ENCODE measurements at places on chromosomes 6 and 20.

- DNase-seq: no peak
Observed at GRCh38 chr20:57118964-57119363, 147.5 kb downstream of the BMP7 start.

- no peak for DNase-seq
Observed at GRCh38 chr20:34185766-34186620, 55.2 kb upstream of the ASIP start.

- no peak for DNase-seq
Observed at GRCh38 chr6:73152966-73153757, 72.1 kb downstream of the KHDC1L start.

DNA sequence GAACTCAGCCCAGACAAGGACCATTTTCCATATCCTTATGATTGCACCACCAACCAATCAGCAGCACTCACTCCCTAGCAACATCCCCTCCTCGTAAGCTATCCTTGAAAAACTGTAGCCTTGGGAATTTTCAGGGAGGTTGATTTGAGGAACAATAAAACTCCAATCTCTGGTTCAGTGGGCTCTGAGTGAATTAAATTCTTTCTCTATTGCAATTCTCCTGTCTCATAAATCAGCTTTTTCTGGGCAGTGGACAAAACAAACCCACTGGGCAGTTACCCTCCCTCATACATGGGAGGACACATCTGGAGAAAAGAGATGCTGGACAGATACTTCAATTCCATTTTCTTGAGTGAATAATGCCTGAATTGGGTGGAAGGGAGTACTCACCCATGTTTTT, 115.4 kb upstream of the STXBP5 start:
- no peak for DNase-seq

- no peak for DNase-seq
Observed at GRCh38 chr6:21559238-21559637, 34.3 kb upstream of the SOX4 start.

DNA sequence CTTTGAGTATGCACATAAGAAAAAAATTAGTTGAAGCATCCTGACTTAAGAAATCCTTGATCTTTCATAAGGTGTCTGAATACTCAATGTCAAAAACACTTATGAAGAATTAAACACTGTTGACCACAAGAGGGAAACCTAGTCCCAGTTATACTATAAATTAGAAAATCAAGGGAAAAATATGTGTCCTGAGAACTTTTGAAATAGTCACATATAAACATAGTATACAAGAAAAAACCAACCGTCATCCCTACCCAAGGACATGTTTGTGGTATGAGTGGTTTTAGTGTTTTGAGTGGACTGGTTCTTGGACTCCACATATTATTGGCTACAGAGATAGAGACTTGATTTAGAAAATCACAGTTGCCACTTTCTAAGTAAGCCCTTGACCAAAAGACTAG, 7.6 kb upstream of the HLA-DRA start:
- DNase-seq: no peak

DNA sequence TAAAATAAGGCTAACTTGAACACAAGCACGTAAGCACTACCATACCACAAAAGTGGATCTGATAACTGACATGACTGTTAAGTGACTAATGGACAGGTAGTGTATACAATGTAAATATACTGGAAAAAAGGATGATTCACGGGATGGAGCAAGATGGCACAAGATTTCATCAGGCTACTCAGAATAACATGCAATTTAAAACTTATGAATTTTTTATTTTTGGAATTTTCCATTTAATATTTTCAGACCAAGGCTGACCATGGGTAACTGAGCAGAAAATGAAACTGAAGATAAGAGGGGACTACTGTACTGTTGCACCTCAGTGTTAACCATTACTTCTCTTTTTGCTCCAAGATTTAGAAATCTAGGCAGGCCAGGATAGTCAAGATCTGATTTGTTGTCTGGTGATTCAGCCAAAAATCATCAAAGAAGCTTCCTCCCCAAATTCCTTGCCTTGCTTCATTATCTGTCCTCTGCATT, 45.4 kb downstream of the TPBG start:
- DNase-seq: no peak

GRCh38 chr20:51633430-51633829, 90.9 kb upstream of the NFATC2 start:
- no peak for DNase-seq

DNA sequence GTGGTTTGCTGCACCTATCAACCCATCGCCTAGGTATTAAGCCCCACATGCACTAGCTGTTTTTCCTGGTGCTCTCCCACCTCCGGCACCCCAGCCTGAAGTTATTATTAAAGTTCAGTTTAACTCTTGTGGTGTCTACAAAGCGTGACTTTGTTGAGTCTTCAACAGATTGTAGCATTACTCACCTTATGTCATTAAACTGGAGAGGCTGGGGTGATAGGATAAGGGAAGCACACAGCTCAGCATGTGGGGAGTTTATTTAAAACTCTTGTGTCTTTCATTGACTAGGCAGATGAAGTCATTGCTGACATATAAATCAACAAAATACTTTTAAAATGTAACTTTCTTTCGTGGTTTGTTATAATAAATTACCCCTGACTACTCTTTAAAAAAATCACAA, 84.7 kb upstream of the GCM1 start:
- no peak for DNase-seq

DNA sequence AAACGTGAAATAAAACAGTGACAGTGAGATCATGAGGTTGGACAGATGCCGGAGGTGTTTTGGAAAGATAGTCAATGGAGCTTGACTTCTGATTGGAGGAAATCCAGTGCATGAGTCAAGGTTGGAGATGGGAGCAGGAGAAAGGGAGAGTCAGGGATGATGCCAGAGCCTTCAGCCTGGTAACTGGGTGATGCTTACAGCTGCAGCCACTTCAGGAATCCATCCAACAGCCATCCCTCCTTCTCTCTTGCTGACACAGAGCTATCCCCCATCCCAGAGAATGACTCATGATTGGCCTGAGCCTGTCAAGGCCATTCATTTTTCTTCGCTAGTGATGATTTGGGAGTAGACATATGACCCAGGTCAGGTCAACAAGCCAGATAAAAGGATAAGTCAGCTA, 112.8 kb downstream of the SAMD5 start:
- no peak for DNase-seq

- no peak for DNase-seq
Observed at GRCh38 chr6:88499436-88499835, 333.3 kb upstream of the CNR1 start.

DNA sequence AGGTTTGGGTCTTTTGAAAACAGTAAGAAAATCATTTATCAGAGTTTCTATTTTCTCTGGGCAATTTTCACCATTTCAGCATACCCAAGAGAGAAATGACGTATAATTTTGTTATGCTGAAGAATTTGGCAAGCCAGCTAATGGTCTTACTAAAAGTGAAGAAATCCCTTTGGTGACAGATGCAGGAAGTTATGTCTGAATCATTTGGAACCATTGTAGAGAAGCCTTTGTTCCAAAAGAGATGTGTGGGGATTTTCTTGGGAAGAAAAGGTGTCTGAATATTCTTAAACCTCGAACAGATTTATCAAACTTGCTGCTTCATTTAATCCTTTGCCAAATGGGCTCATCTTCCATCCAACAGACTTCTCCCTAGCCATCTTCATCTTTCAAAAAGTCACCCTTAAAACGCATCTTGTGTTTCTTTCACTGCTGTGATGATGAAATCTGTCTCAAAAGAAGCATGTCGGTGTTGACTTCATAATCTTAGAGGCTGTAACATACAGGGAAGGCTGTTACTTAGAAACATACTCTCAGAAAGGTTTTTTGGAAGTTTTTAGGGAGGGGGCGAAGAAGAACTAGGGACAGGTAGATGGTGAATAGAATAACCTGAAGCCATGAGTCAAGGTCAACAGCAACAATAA, 39.5 kb downstream of the CITED2 start:
- no peak for DNase-seq

DNA sequence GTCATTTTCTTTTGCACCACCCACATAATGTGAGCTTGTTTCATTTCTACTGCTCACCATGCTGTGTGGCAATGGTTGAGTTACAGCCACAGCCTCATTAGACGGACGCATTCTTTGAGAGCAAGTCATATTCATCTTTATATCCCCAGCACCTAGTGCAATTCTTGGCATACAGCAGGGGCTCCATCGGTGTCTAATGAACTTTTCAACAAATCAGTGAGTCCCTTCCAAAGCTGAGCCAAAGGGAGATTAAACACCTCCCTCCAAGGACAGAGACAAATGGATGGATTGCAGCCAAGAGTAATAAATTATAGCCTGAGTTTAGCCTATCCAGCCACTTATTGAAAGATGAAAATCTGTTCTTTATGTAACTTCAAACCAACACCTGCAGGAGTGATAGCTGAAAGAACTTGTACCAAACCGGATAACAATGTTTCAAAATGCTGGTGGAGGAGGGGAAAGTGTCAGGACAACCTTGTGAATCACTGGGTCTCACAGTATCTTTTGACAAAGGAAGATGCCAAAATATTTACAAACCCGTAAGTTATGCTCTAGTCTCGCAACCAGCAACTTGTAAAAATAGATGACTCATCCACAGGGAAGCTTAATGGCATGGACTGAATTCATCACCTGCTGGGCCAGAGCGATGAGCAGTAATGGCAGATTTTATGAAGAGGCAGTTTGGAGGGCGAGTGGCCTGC, 139.0 kb downstream of the PXDC1 start:
- DNase-seq: no peak

- no peak for DNase-seq
Observed at GRCh38 chr6:37761554-37762271, 57.8 kb upstream of the ZFAND3 start.

DNA sequence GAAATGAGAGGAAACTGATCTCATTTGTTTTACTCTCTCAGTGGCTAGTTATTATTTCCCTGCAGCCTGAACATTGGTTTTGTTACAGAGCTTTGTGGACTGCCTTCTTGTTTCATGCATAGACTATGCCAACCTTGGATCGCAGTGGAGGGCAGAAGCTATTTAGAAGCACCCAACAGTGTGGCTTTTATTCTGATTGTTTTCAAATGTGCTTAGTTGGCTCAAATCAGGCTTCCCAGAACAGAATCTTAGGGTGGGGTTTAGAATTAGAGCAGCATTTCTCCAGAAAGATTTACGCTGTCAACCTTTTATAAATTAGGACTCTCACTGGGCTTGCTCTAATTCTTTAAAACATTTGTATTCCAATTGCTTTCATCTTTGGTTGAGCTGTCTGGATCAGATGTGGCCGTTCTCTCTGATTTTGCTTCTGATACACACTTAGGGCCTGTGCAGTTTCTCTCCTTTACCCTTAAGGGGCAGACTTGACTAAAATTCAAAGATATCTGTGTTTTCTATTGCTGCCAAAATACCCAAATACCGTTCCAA, 210.3 kb downstream of the BCKDHB start:
- no peak for DNase-seq

- DNase-seq: no peak
Observed at GRCh38 chr20:59564171-59564570, 40.2 kb upstream of the PHACTR3 start.

DNA sequence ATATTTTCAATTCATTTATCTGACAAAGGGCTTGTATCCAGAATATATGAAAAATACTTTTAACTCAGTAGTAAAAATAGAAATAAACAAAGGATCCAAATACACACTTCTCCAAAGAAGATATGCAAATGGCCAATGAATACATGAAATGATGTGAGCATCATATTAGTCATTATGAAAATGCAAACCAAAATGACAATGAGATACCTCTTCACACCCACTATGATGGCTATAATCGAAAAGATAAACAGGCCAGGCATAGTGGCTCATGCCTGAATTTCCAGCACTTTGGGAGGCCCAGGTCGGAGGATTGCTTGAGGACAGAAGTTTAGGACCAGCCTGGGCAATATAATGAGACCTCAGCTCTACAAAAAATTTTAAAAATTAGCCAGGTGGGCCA, 33.8 kb upstream of the SMAP1 start:
- no peak for DNase-seq

- no peak for DNase-seq
Observed at GRCh38 chr20:44495802-44496481, 20.3 kb downstream of the TTPAL start.

DNA sequence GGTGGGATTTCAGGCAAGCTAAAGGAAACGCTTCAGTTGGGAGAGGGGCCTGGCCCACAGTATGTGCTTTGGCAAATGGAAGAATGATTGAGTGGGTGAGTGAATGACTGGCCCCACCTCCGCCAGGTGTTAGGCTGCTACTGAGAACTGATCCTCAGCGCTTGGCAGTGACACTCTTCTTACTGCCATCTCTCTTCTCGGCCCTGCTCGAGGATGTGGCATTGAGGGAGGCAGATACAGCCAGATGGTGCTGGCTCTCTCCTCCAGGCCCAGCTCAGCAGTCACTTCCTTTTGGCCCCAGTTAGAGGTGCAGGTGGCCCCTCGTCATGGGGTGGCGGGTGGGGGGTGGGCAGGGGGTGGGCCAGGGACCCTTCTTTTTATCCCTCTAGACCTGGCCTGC, 38.9 kb upstream of the KCNK5 start:
- no peak for DNase-seq

DNA sequence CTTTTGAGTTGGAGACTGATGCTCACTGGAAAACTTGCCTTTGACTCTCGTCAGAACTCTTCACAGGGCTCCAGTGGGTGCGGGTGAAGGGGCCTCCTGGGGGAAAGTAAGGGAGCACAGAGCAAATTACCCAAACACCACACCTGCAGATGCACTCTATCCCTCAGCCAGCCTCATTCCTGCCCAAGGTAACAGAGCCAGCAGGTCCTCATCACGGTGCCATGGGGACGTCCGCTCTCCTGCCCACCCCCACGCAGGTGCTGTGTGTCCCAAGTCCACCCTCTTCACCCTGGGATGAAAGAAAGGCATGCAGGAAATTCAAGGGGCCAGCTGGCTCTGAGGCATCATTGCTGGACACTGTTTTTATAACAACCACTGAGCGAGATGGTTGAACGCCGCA, 269.0 kb downstream of the SMOC2 start:
- DNase-seq: no peak

- no peak for DNase-seq
Observed at GRCh38 chr6:51842804-51843378, 244.5 kb downstream of the PKHD1 start.

DNA sequence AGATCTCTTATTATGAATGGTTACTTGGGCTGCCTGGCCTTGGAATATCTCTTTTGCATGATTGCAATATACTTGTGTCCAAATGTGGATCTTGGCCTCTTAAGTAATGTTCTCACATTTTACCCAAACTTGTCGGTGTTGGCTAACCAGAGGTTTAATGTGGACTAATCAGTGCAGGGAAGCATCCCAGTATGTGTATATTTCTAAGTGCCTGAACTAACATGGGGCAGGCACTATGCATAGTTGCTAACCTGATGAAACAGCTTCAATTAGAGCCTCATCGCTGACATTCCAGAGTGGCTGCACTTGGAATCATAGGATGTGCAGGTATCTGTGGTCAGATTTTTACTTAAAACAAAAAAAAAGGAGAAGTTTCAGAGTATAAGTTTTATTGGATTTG, 160.0 kb downstream of the PDE7B start:
- DNase-seq: no peak

- DNase-seq: no peak
Observed at GRCh38 chr6:99458319-99458718, 33.2 kb upstream of the PNISR start.
